CD4-positive, alpha-beta memory T cell (primary cell): ENCODE measurements at places on chromosomes 7 and 10.

DNA sequence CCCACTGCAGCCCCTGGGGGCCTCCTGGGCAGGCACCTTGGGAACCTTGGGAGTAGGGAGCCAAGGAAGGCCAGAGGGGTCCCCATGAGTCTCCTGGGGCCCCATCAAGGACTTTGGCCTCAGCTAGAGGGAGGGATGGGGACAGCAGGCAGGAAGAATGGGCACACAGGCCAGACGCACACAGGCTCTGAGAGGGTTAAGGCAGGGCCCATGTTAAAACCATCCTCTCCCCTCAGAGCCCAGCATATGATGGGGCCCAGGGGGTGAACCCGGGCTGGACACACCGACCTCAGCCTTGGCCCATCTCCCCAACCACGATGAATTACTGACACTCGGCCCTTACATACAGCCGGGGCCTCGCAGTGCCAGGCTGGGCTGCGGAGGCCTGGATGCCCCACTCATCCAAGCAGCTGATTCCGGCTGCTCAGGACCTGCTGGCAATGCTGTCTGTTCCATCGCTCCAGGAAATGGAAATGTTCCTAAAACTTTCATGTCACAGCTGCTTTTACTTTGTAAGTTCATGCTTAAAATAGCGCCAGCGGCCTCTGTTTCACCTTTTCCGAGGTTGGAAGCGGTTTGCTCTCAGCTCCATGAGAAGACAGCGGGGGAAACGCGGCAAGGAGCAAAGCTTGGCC, 17.3 kb upstream of the INPP5A start:
- DNase-seq = no peak

GRCh38 chr7:29304756-29305155, 110.2 kb downstream of the CHN2 start:
- no peak for DNase-seq

- no peak for DNase-seq
These were observed 35.1 kb upstream of the SKAP2 start for GRCh38 chr7:26899519-26899918.

DNA sequence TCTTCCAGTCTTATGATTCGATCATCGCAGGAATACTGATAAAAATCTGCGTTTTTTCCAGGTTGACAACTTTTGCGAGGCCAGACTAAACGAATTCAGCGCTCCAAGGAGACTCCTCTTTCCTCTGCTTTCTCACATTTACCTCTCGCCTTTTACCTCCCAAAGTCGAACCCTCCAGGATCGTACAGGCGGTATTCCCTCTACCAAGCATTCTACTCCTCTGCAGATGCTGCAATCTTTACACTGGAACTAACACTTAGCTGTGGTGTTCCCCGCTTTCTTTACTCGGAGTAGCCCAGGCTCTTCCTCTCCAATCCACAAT, 449 bp downstream of the NUDT5 start:
- no peak for DNase-seq

DNA sequence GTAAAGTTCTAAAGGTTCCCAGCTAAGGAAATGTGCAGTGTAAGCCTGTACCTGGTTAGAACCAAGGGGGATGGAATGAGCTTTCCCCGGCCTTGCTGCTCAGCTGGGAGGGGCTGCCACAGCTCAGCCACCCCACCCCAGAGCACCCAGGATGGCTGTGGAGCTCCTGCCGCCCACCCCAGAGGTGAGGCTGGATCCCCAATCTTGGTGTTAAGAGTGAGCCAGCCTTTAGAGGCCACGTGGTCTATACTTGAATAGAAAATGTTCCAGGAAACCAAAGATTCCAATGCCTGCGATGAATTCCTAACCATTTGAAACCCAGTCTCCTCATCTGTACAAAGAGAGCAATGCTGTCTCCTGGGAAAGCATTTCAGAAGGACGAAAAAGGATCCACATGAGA, 16.5 kb downstream of the DIP2C start:
- DNase-seq = no peak

GRCh38 chr7:122290476-122290875, 14.1 kb downstream of the FEZF1 start:
- no peak for DNase-seq

- DNase-seq = no peak
These were observed 13.8 kb downstream of the MRPL32 start for GRCh38 chr7:42945821-42946626.

DNA sequence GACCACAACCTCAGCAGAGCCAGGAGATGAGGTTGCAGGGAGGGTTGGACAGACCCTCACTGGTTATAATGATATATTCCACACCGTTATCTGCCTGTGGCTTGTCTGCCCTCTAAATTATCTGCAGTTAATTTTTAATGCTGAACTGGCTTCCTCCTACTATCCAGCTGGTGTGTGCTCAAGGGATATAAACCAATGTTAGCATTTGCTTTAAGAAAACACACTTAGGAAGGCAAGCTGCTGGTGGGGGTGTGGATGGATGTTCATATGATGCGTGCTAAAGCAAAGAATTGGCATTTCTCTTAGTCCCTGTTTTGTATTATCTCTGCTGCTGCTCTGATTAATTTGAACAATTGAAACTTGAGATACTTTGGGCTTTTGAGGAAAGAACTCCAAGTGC, 132.2 kb upstream of the NPVF start:
- DNase-seq = no peak

DNA sequence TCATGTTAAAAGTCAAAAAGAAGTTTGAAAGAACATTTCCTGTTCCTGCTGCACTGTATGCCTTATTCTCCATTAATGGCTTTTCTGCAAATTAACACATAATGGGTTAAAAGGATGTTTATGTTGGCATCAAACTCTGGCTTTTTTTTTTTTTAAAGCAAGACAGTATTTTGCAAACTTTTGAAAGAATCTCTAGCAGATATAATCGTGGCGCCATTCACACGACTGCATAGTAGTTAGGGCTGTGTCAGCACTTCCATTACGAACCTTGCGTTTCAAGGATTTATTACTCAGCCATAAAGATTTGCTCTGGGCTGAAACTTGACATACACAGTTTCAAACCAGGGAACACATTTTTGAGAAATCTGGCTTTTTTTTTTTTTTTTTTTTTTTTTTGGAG, 207.8 kb downstream of the DYNC1I1 start:
- no peak for DNase-seq

DNA sequence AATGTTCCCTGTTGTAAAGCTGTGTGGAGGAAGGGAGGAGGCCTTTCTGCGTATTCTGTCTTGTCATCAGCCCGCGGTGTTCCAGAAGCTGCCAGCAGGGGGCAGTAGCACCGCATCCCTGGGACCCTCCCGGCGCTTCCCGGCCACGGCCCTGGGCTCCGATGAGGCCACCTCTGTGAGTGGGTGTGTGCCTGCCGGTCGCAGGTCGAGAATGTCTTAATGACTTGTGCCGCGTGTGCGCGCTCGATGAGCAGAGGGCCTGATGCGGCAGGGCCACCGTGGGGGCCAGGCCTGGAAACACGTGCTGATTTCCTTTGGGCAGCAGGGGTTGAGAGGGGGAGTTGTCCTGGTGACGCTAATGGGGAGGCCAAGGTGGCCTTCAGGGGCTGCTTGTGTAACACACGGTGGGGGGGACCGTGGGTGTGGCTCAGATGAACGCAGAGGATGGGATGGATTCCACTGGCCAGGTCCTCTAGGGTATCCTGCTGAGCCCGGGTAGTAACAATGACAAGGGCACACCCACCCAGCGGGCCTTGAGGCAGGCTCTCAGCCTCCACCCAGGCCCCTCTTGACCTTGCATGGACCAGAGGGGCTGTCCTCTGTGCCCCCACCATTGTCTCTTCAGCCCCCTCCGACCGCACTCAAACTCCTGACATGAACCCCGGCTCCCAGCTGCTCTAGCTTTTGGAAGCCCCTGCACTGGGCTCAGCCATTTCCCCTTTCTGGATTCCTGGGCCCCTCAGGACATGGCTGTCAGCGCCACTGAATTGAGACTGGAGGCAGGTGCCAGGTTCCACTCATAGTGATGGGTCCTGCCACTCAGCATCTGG, 135.9 kb upstream of the PODXL start:
- no peak for DNase-seq
